Pericardium fibroblast (primary cell): ENCODE measurements at places on chromosomes 16 and 17. TPM values are rescaled to one million over a fixed set of nuclear protein-coding genes. Genes with fewer than 3 reads are reported as not detected.

The RPH3AL gene
- total RNA-seq: 1.5 and 4.0 TPM in 2 replicates

The CALB2 gene
- total RNA-seq: 4.7 TPM in 1 of 2 replicates, not detected in the other

The GEMIN4 gene
- 13.5 and 18.7 TPM in 2 replicates for total RNA-seq

The CCL17 gene
- total RNA-seq: not detected in 2 replicates

The PRSS53 gene
- total RNA-seq: 0.58 and 1.2 TPM in 2 replicates

The ABCC12 gene
- total RNA-seq: under 0.01 TPM in 1 of 2 replicates, not detected in the other

The CHTF18 gene
- 1.6 and 7.8 TPM in 2 replicates for total RNA-seq

The TAOK1 gene
- 48.0 and 73.0 TPM in 2 replicates for total RNA-seq

The BICDL2 gene
- total RNA-seq: 0.23 TPM in 1 of 2 replicates, not detected in the other

The MVP gene
- 179 and 195 TPM in 2 replicates for total RNA-seq

The ALDH3A1 gene
- total RNA-seq: not detected in 2 replicates

The NUFIP2 gene
- total RNA-seq: 22.7 and 25.4 TPM in 2 replicates

The CCL7 gene
- not detected in 2 replicates for total RNA-seq

The SLC13A5 gene
- total RNA-seq: under 0.01 TPM in 1 of 2 replicates, not detected in the other

The ATP6V0D1 gene
- total RNA-seq: 70.6 and 134 TPM in 2 replicates

The RCVRN gene
- total RNA-seq: not detected in 2 replicates

The MT4 gene
- total RNA-seq: not detected in 2 replicates

The CTRB2 gene
- total RNA-seq: not detected in 2 replicates

The TP53TG3 gene
- not detected in 2 replicates for total RNA-seq

The HOXB2 gene
- 20.5 and 21.0 TPM in 2 replicates for total RNA-seq

The CLDN9 gene
- total RNA-seq: not detected in 2 replicates

The TP53TG3D gene
- 0.26 TPM in 1 of 2 replicates, not detected in the other for total RNA-seq

The ROGDI gene
- total RNA-seq: 15.2 and 42.6 TPM in 2 replicates

The ZNF598 gene
- 31.0 and 49.6 TPM in 2 replicates for total RNA-seq

The CCDC200 gene
- total RNA-seq: not detected in 2 replicates

The PRR11 gene
- 2.0 and 41.4 TPM in 2 replicates for total RNA-seq

The CCL16 gene
- not detected in 2 replicates for total RNA-seq

The KRT9 gene
- total RNA-seq: not detected in 2 replicates

The SDR42E2 gene
- total RNA-seq: not detected in 2 replicates

The PPY gene
- total RNA-seq: not detected in 2 replicates

The TMED6 gene
- total RNA-seq: not detected in 2 replicates

The MT1G gene
- 0.70 and 7.8 TPM in 2 replicates for total RNA-seq

The SLC16A13 gene
- total RNA-seq: 0.17 and 1.2 TPM in 2 replicates

The EPN3 gene
- 0.23 and 0.51 TPM in 2 replicates for total RNA-seq

The TMEM204 gene
- total RNA-seq: 18.1 and 32.6 TPM in 2 replicates

The IGFALS gene
- total RNA-seq: not detected in 2 replicates

The SLFN11 gene
- total RNA-seq: 24.9 and 26.1 TPM in 2 replicates

The STH gene
- not detected in 2 replicates for total RNA-seq

The C16orf82 gene
- not detected in 2 replicates for total RNA-seq

The CCT6B gene
- 1.9 and 2.9 TPM in 2 replicates for total RNA-seq

The TBC1D3G gene
- under 0.01 TPM in 1 of 2 replicates, not detected in the other for total RNA-seq

The MIEF2 gene
- 12.5 and 23.9 TPM in 2 replicates for total RNA-seq

The CARD14 gene
- total RNA-seq: not detected in 2 replicates

The NLRC3 gene
- total RNA-seq: not detected in 2 replicates

The TMEM186 gene
- 5.3 and 6.0 TPM in 2 replicates for total RNA-seq

The GNGT2 gene
- total RNA-seq: not detected in 2 replicates

The ITGA3 gene
- 20.8 and 218 TPM in 2 replicates for total RNA-seq

The NOS2 gene
- total RNA-seq: 0.68 TPM in 1 of 2 replicates, not detected in the other
